DMS 273 treated with DMSO at 0.1 percent for 48 hours (cell line): ENCODE measurements at places on chromosomes 6 and 20.

DNA sequence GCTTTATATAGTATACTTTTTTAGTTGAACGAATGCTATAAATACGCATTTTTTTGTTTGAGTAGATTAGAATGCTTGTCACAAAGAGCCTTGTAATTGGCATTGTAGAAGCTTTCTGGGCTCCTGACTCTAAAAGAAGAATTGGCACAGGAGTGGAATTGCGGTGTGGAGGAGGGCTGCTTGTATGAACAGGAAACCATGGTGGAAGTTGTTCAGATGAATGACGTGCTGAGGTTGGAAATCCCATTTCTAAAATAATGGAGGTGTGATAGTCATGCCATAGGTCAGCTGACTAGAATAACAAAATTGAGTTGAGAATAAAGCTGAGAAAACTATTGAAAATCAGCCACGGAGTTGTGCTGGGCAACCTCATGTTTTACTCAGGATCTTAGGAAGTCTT lies 174.9 kb downstream of the QKI start:
- DNase-seq = no peak

GRCh38 chr6:108640104-108640503 lies 79.4 kb downstream of the FOXO3 start:
- DNase-seq = no peak

- no peak for DNase-seq
These were observed 37.0 kb upstream of the HINT3 start for GRCh38 chr6:125919618-125920017.

DNA sequence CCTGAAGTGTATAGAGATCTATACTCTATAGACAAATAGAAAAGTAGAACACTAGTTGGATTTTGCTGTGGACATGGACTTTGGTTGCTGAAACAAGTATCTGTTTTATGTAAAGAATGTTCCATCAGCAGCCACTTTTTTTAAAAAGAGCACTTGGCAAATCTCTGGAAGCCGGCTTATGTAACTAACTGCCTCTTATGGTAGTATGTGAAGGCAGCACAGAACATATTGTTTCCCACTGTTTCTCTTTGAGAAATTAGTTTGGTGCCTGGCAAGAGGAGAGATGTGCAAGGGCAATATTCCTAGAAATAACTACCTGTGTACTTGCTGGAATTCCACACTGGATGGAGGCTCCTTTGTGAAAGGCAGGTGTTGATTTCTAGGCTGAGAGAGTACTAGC lies 242.3 kb upstream of the PREP start:
- DNase-seq = no peak

DNA sequence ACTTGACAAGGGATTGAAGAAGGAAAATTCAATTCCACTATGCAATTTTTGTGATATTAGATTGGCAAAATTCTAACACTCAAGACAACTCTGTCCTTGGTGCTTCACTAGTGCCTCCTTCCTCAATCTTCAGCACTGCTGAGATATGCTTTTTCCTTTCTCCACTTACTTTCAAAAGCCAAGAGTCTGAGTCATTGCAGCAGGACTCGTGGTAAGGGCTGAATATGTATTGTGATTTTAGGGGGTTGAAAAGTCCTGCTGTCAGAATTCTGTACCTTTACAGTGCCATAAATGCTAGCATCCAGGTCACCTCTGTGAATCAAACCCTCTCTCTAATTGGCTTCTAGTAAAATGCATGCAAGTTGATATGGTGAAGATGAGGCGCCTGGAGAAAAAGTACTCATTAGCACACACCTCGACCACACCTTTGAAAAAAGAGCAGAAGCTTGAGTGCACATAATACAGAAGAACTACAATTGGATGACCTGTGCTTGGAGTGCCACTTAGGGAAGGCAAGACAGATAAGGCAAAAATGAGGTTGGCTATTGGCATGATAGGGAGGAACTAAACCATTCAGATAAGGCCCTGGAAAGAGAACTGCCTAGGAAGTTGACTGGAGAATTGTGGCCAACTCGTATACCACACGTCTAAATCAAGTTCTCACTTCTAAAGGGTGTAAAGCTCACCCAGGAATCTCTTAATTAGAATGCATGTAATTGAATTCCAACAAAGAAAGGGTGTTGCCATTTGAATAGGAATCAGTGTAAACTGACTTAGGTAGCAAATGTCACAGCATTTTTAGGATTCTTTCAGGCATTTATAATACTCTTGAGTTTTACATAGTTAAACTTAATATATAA lies 43.6 kb upstream of the FAM83B start:
- DNase-seq = no peak

DNA sequence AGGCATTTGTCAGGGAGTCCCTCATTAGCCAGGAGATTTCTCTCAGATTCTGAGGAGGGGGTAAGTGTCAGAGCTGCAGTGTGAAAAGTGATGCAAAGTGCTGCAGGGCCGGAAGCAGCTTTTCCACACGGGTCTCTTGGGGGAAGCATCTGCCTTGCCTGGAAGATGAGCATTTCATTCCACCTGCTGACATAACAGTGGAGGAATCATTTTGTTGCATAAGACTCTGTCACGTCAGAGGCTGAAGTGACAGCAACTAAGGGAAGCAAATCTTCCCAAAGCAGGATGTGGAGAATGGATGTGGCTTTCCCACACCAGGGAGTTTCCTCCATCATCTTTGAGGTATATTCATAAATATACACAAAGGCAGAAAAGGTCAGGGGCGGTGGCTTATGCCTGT lies 22.8 kb downstream of the DCBLD1 start:
- DNase-seq = no peak

DNA sequence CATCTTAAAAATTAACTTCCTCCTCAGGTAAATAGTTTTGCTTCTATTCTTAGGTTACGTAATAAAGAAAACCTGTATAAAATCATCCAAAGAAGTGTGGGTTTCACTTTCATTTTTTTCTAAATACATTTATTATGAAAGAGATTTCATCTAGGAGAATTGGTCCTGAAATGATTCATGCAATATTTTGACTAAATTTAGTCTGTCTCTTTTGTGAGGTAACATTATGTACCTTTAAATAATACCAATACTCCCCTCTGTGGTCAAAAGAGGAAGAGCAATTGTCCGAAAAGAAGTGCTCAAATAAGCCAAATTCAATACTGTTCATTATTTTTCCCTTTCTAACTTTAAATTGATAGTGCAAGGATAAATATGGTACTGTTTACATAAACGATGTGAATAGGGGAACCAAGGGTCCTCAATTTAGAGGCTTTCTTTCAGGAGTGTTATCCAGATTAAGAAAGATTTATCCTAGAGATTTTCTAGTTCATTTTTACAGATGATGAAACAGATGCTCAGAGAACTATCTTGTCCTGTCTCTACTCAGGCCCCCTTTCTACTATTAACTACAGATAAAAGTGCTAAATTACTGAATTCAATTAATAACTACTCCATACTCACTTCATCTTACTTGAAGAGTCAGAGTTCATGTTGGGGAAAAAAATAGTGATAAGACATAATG lies 26.2 kb downstream of the CYP39A1 start:
- no peak for DNase-seq

DNA sequence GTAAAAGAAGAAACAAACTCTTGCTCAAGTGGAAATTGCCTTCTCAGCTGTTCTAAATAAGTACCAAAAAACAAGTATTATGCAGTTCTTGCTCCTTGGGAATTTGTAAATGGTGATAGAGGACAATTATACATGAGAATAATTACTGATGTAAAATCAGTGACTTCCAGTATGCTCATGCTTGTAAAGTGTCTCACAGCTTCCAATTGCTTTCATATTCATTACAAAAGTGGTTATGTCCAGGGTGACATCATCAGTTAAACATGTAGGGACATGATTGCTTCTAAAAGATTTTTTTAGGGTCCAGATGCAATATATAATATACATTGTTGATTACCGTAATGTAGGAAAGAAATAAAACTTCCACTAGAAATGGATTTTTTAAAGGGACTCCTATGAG lies 122.8 kb upstream of the B3GAT2 start:
- DNase-seq = no peak

- DNase-seq = no peak
These were observed 101.1 kb upstream of the CLDN20 start for GRCh38 chr6:155162682-155163081.

- DNase-seq = no peak
These were observed 108.1 kb upstream of the DUSP22 start for GRCh38 chr6:184161-184700.

DNA sequence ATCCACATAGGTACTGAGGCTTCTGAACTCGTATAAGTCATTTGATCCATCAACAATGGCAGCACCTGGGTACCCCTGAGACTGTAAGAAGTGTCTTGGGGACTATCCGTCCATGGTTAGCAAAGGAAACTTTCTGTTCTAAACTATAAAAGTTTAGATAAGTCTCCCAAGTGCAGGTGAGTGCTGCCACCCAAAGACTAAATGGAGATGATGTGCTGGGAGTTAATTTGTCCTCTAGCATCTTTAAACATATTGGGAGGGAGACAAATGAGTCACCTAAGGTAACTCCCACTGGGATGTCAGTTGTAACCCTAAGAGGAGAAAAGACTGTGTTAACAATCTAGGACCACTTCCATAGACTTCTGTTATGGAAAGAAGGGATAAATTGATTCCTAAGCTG lies 6.2 kb downstream of the BEND6 start:
- DNase-seq = no peak

DNA sequence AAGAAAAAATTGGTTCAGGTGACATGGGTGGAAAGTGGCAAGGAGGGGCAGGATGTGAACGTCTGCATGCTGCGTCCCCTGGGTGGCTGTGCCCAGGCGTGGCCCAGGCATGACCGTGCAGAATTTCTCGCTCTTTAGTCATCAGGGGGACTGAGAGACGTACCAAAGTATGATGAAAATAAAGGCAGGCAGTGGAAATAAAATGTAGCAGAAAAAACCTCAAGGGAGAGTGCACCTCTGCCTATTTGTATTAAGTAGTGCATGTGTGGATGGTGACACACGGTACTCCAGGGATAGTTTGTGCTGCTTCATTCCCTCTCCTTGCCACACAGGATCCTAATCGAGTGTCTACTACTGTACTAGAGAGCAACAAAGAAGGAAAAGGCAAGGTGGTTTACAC lies 81.1 kb downstream of the ATP9A start:
- no peak for DNase-seq

DNA sequence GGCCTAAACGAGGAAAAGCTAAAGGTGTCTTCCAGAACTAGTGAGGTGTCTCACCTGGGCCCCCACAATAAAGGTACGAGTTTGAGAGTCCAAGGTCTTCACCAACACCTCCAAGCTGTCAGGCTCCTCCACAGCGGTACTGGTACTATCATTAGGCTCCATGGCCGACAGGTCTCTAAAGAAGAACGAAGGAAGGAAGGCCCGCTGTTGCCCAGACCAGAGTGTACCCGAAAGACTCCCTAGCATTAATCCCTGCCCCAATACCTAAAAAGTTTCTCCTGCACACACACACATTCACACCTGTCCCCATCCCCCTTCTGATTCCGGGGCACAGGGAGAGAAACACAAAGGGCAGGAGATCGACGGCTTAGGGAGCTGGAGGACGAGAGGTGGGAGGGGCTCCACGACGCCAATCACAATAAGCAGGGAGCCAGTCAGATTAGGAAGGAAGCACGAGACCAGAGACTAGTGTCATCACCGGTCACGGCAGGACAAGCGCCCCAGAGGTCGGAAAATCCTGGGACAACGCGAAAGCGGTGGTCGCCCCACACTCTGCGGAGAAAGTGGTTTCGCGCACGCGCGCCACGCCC lies 764 bp downstream of the BAG6 start:
- DNase-seq = peak; percentile 65
